CD4-positive, alpha-beta T cell treated with Interleukin-15 for 4 hours (primary cell): ENCODE measurements at places on chromosomes 5 and 9.
A peak's percentile ranks its signal among the peaks of the same experiment; 100 is the strongest.

GRCh38 chr5:176609724-176610434 lies at the start of gene GPRIN1:
Gene GPRIN1, minus strand, starts transcription at chr5:176610156. Its CDS starts 10,322 bp downstream, at chr5:176599834.
- DNase-seq, result peak; percentile 37

- no peak for DNase-seq
Observed at GRCh38 chr5:14577971-14578370, 3.6 kb upstream of the OTULINL start.

GRCh38 chr9:26157411-26157810 lies 479.2 kb upstream of the TUSC1 start:
- DNase-seq, result no peak

GRCh38 chr5:141494761-141495452 lies 6.0 kb downstream of the PCDHGC5 start:
- DNase-seq, result no peak

DNA sequence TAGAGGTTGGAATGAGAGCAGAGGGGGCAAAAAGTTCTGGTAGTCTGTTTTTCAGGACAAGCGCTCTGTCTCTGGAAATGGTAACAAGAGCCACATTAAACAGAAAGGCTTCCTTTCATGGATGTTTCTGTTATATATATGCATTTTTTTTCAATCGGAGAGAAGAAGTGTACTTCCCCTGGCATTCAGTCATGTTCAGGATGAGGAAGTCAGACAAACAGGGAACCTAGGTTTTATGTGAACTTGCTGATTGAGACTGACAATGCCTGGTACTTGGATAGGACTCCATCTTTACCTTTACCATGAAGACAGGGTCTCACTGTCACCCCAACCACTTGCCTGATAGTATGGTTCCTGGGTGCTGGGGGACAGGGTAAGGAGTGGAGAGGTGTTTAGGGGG lies 30.1 kb upstream of the ZBED3 start:
- DNase-seq, result no peak

GRCh38 chr5:161846746-161847145 lies 1.2 kb upstream of the GABRA1 start:
- DNase-seq, result no peak

DNA sequence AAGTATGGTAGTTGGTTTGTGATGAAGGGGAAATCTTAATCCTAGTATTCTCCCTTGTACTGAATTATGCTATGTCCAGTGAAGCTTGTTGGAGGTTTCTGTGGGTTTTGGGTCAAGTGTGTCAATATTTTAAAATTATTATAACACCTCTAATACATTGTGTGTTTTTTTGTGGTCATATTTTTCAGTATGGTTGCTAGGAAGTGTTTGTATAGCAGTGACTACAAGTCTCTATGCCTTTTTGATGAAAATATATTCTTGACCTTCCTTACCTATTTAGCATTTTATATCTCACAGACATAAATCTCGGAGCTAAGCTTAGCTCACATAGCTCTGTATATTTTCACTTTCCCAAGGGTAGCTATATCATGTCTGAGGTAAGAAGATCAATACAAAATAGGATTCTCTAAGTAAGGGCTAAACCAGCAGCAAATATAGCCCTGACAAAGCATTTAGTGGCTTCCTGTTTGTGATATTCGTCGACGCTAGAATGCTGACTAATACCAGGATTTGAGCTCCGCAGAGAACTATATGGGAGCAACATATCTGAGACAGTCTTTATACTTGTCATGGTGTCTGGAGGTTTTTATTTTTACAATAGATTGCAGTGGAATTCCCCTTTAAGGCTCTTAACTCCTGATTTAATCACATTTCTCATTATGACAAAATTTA lies 82.3 kb downstream of the MACIR start:
- no peak for DNase-seq
